ENCODE measurements at places on chromosomes 16 and 17.
A peak's percentile ranks its signal among the peaks of the same experiment; 100 is the strongest.

DNA sequence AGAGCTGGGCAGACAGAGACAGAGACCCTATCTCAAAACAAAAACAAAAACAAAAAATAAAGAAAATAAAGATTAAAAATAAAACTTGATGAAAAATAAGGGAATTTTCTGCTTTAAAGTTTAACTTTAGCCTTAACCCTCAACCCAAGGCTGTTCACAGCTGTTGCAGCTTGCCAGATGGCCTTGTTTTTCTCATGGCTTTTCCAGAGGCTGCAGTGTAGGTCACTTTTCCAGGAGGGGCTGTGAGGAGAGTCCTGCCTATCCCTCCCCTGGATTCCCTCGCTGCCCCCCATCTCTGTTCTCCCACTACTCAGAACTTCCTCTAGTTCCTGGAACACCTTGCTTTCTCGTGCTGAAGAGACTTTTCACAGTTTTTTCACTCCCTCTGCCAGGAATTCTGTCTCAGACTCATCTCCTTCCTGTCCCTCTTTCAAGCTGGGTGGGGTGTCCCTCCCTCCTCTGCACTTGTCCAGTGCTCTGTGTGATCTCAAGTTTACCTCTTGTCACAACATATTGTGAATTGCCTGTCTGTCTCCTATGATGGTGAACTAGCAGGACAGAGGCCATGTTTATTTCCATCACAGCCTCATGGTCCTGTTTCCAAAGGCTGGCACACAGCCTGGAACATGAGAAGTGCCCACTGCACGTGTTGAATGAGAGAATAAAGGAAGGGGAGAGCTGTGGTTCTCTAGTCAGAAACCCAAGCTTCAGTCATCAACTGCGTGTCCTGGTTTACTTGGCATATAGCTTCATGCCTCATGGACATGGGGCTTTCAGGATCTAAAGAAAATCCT is 69.9 kb upstream of the MSI2 start:
- DNase-seq, result no peak

- DNase-seq, result peak; percentile 76
Observed at GRCh38 chr17:81991684-81992305, 14.4 kb downstream of the ASPSCR1 start.

- no peak for DNase-seq
Observed at GRCh38 chr17:63542942-63543821, 7.1 kb upstream of the DCAF7 start.

- no peak for DNase-seq
Observed at GRCh38 chr17:37045351-37045922, 96.7 kb downstream of the AATF start.

- no peak for DNase-seq
Observed at GRCh38 chr16:51951668-51952298, 595.2 kb downstream of the TOX3 start.

DNA sequence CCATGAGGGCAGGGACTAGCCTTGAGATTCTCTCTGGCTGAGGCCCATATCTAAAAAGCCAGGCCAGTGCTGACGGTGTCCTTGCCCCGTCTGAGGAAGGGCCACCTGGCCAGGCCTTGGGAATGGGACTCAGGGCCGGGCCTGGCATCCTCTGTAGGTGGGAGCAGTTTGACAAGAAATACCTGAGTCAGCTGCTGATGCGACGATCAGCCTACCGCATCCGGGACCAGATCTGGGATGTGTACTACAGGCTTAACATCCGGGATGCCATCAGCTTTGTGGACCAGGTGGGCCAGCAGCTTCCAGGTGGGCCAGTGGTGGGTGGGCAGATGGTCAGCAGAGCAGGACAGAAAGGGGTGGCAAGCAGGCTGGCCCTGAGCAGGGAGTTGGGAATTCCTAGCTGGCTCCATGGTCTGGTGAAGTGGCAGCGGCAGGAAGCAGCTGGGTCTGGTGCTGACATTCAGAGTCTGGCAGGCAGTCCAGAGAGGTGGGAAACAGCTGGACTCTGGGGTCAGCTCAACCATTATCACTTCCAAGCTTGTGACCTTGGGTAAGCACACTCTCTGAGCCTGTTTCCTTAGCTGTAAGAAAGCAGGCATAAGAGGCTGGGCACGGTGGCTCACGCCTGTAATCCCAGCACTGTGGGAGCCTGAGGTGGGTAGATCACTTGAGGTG is 9.5 kb downstream of the SLC9A5 start:
- no peak for DNase-seq

- no peak for DNase-seq
Observed at GRCh38 chr17:68292689-68293040, 1.4 kb downstream of the ARSG start.

DNA sequence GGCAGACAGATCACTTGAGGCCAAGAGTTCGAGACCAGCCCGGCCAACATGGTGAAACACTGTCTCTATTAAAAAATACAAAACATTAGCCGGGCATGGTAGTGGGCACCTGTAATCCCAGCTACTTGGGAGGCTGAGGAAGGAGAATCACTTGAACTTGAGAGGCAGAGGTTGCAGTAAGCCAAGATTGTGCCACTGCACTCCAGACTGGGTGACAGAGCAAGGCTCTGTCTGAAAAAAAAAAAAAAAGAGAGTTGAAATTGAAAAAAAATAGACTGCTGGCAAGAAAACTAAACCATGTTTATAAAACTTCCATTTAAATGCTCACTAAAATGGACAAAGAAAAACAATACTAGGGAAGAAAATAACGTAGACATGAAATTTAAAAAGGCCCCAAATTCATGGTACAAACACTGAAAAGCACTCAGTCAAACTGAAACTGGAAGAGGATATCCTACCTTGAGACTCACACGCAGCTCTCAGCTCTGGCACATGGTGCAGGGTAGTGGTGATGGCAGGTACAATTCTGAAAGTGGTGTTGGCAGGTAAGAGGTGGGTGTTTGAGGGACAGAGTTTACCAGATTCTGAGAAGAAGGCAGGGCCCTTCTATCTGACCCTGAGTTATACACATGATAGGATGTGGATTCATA is 19.3 kb downstream of the CNTROB start:
- DNase-seq, result no peak

GRCh38 chr17:64662774-64663367 is 764 bp upstream of the SMURF2 start:
- DNase-seq, result no peak

- DNase-seq, result no peak
Observed at GRCh38 chr16:21619765-21620425, 20.5 kb downstream of the METTL9 start.

- DNase-seq, result no peak
Observed at GRCh38 chr16:55184052-55184451, 140.0 kb upstream of the IRX6 start.

GRCh38 chr16:48366165-48367093 is 18.8 kb downstream of the SIAH1 start:
- peak; percentile 94 for DNase-seq

- no peak for DNase-seq
Observed at GRCh38 chr16:11624636-11625607, 38.2 kb upstream of the LITAF start.

- DNase-seq, result no peak
Observed at GRCh38 chr16:11692171-11692570, 23.9 kb downstream of the SNN start.

GRCh38 chr16:84553873-84554399 is 49.5 kb upstream of the MEAK7 start:
- no peak for DNase-seq

- no peak for DNase-seq
Observed at GRCh38 chr17:3798273-3799180, 2.5 kb downstream of the ITGAE start.

- DNase-seq, result peak; percentile 80
Observed at GRCh38 chr16:660459-661183, 7.3 kb upstream of the RHOT2 start.

DNA sequence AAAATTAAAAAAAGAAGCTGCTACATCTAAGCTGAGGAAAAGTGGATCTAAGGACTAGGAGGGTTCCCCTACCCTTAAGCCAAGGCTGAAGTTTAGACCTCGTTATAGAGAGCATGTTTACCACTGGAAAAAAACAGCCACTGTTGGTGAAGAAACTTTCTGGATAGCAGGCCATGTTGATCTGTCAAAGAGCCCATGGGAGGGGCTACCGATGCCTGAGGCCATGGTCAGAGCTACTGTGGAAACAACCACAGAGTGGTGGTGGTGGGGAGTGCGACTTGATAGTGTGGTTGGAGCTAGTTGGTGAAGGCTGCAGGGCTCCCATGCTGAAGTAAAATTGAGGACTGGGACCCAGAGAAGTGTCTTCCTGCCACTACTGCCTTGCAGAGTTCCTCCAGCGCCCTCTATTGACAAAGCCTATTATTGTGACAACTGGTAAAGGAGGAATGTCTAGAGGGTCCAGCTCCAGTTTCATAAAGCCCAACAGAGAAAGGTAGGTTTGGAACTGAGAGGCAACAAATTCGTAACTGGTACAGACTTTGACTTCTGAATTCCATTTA is 12.7 kb upstream of the FAM20A start:
- DNase-seq, result peak; percentile 71

GRCh38 chr17:55607731-55608341 is 96.6 kb upstream of the SMIM36 start:
- DNase-seq, result peak; percentile 53

- DNase-seq, result no peak
Observed at GRCh38 chr16:89367538-89367915, 122.8 kb downstream of the ANKRD11 start.

DNA sequence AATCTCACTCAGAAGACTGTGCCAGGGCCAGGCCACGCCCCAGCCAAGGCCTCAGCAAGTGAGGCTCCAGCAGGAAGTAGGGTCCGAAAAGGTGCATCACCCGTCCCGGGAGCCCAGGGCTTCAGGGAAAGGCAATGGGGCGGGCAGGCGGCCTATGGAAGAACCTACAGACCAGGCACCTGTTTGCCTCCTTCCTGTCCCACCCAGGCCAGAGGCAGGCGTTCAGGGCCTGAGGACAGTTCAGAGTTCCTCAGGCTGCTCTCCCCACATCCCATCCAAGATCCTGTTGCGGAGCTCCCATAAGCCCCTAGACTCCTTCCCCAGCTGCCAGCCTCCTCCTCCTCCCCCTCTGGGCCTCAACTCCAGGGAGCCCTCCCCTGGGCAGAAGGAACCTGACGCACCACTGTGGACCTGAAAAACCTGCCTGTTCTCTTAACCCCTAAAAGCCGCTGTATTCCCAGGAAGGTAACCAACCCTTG is 2.3 kb downstream of the CLUH start:
- no peak for DNase-seq
